Immature natural killer cell (primary cell): ENCODE measurements at places on chromosomes 16 and 17. TPM values are rescaled to one million over a fixed set of nuclear protein-coding genes. Genes with fewer than 3 reads are reported as not detected.

DNA sequence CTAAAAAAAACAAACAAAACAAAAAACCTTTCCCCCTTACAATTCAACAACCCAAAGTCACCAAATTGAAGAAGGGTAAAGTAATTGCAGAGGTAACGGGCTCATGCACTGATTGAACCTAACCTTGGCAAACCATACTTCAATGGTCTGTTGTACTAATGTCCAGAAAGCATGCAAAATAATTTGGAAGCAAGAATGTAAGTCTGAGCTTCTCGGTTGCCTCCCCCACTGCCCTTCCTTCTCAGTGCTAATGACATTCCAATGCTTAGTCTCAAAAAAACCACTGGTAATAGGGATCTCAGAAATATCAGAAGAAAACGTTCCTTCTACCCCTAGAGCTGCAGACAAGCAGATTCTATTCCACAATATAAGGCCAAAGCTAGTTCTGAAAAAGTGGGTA is 15.8 kb downstream of the KRABD2 start:
- DNase-seq: no peak

DNA sequence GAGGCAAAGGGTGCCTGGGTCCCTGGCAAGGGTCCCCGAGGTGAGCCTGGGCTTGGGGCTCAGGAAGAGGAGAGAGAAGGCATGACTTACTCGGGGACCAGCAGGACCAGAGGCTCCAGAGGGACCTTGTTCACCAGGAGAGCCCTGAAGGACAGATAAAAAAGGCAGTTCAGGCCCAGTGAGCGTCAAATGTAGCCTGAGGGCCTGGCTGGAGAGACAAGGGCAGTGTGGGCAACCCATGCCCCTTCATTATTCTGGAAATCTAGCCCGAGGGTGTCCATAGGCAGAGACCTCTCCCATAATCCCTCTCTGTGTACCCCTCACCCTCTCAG is 14.1 kb downstream of the COL1A1 start:
- DNase-seq: no peak

- DNase-seq: no peak
Observed at GRCh38 chr16:48907906-48908634, 298.1 kb upstream of the N4BP1 start.

DNA sequence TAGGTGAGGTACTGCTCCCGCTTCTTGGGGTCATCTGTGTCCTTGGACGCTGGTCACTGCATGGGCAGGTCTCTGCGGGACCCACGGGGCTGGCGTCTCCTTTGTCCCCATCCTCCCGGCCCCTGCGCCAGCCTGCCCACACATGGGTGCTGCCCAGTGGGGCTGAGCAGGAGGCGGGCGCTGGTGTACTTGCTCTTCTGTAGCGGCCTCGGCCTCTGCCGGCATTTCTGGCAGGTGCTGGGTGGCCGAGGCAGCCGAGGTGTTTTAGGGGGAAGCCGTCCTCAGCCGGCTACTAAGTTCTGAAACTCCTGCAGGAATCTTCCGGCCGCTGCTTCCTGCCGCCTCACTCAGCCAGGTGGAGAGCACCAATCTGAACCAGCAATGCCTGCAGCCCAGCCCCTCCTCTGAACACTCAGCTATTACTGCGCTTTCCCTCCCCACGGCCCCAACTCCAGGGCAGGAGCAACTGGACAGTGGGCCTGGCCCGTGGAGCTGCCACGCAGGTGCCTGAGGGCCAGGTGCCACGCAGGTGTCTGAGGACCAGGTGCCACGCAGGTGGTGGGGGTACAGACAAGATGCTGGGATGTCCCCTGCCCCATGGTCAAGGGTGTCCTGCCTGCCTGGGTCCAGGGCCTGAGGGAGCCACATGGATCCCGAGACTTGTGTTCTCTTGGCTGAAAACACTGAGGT is 10.0 kb downstream of the DECR2 start:
- DNase-seq: no peak

GRCh38 chr16:48556243-48556912 is 53.6 kb downstream of the N4BP1 start:
- no peak for DNase-seq

- DNase-seq: no peak
Observed at GRCh38 chr17:79837888-79838521, 1.2 kb downstream of the CBX4 start.

DNA sequence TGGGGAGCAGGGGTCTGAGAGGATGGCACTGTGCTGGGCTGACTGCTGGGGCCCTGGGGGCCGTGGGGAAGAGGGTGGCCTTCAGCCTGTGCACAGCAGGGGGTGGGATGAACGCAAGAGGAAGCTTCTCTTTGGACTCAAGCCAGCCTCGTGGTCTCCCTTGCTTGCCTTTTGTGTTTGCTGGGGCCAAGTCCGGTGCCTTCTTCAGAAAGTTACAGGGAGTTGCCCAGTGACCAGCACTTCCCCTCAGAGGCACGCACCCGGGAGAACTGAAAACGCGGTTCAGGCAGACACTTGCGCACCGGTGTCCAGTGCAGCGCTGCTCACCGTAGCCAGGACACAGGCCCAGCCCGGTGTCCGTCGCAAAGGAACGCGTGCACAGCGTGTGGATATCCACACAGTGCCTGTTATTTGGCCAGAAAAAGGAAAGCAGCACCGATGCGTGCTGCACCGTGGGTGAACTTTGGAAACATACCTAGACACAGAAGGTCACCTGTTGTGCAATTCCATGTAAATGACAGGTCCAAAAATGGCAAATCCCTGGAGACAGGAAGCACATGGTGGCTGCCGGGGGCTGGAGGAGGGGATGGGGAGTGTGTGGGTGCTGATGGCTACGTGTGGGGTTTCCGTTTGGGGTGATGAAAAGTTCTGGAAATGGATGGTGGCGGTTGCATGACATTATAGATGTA is 29.4 kb upstream of the NUDT16L1 start:
- no peak for DNase-seq

GRCh38 chr17:57579245-57579644 is 165.9 kb downstream of the CCDC182 start:
- DNase-seq: no peak

- DNase-seq: no peak
Observed at GRCh38 chr17:8289103-8289397, 580 bp downstream of the RANGRF start.

DNA sequence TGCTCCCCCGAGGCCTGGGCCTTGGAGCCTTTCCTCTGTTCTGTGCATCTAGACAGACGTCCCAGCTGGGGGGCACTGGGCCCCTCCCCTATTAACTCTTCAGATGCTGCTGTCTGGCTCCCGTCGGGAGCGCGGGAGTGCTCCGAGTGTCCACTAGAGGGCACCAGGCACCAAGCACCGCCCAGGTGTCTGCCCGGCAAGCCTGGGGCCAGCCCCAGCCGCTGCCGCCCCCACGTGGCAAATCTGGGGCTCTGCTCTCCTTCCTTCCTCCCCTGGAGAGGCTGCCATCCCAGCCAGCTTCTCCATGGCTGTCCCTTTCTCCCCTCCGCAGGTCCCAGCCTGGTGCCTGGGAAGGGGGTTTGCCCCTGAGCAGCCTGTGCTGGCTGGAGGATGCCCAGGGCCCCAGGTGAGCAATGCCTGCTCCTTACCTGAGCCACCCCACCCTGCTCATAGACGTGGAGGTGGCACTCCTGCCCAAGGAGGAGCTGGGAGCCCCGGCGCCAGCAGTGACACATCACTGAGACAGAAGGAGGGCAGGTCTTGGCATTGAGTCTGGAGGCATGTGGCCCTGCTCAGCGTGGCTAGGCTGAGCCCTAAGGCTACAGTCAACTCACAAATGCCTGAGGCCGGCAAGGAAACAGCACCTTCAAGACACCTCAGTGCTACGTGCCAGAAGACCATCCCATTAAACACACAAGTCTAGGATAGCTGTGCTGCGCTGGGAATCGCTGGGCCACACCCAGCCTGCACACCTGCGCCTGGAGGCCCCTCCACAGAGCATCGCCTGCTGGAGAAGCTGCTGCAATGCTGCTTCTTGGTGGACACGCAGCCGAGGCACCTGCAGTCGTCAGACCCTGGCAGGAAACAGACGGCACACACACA is 19.7 kb downstream of the TMEM235 start:
- peak; percentile 82 for DNase-seq

GRCh38 chr16:85621698-85622428 is 8.7 kb downstream of the GSE1 start:
- DNase-seq: no peak

GRCh38 chr17:41532947-41533570 is 5.0 kb upstream of the KRT19 start:
- no peak for DNase-seq

GRCh38 chr16:84844049-84844350 is 24.2 kb downstream of the CRISPLD2 start:
- DNase-seq: no peak

DNA sequence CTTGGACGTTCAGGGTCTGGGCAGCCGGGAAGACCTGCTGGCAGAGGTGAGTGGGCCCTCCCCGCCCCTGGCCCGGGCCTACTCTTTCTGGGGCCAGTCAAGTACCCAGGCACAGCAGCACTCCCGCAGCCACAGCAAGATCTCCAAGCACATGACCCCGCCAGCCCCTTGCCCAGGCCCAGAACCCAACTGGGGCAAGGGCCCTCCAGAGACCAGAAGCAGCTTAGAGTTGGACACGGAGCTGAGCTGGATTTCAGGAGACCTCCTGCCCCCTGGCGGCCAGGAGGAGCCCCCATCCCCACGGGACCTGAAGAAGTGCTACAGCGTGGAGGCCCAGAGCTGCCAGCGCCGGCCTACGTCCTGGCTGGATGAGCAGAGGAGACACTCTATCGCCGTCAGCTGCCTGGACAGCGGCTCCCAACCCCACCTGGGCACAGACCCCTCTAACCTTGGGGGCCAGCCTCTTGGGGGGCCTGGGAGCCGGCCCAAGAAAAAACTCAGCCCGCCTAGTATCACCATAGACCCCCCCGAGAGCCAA is 8.6 kb upstream of the ABCC3 start:
- DNase-seq: peak; percentile 56

DNA sequence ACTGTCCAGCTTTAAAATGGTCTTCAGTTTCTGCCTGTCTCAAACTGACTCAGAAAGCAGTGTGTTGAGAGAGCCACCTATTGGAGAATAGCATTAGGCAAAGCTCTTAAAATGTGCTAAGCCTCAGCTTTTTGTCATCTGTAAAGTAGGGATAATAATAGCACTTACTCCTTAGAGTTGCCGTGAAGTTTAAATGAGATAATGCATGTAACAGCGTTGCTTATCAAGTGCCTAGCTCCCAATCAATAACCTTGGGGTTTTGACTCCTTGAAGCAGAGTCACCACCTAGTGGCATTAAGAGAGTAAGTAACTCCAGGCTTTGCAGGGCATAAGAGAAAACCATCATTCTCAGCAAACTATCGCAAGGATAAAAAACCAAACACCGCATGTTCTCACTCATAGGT is 163.3 kb downstream of the HS3ST2 start:
- no peak for DNase-seq

- no peak for DNase-seq
Observed at GRCh38 chr17:16377941-16378341, 3.0 kb upstream of the UBB start.

DNA sequence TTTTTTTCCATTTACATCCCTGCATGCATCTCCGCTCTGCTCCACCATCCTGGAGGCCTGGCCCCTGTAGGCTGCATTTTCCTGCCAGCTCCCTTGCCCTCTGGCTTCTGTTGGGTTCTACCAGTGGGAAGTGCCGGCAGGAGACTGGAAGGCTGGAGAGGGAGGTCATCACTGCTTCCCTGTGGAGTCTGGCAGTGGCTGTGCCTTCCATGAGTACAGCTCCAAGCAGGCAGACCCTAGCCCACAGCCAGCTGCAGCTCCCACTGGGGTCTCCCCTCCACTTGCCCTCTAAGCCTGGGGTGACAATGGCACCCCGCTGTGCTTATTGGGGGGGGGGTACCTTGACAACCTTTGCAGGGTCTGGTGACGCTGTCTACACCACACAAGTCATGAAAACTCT is 37.3 kb downstream of the MMP15 start:
- DNase-seq: no peak

- peak; percentile 61 for DNase-seq
Observed at GRCh38 chr16:48608452-48608851, 1.5 kb downstream of the N4BP1 start.

- DNase-seq: no peak
Observed at GRCh38 chr17:63676584-63676983, 23.3 kb downstream of the LIMD2 start.

- no peak for DNase-seq
Observed at GRCh38 chr16:87848676-87849345, 20.5 kb downstream of the SLC7A5 start.

DNA sequence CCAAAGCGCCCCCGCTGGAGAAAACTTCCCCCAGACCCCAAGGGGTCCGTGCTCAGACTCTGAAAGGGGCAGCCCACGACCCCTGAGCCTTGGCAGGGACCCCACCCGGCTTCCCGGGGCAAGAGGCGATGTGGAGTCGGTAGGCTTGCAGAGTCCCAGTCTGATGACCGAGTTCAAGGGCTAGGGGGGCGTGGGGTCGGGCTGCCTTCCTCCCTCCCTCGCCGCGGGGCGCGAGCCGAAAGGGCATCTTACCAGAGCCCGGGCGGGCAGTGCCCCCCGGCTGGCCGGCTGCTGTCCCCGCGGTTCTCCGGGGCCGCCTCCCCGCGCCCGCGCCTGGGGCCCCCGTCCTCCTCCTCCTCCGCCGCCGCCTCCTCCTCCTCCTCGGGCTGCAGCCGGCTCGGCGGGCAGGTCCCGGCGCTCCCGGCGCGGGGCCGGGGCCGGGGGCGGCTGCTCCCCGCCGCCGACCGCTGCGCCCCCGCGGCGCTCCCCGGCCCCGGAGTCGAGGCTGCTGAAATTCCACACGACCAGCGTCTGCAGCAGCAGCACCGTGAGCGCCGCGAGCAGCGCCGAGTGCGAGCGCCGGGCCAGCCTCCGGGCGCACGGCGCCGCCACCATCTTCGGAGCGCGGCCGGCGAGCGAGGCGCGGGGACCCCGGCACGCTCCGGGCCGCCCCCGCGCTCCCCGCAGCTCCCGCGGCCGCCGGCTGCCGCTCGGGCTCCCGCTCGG is 415 bp downstream of the XYLT1 start:
- peak; percentile 27 for DNase-seq

GRCh38 chr16:19472482-19472881 is 49.4 kb downstream of the GDE1 start:
- DNase-seq: no peak

GRCh38 chr16:86337138-86337537 is 173.2 kb upstream of the FOXF1 start:
- DNase-seq: no peak

DNA sequence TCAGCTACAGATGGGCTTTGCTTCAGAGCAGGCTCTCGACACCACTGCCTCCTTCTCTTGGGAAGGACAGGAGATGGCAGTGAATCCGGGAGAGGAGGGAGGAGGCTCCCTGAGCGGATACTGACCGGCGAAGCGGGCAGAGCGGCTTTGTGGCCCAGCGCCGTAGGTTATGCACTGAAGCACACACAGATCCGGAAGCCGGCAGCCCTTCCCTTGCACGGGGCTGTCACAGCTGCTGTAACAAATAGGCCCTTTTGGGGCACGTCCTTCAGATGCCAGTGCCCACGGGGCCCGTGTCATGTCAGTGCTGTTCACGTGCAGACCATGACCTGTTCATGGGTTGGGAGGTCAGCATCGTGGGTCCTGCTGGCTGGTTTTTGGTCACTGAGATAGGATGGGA is 144.7 kb upstream of the CHMP6 start:
- DNase-seq: no peak

The CDH5 gene
- not detected for polyA plus RNA-seq

The CHRNE gene
- polyA plus RNA-seq: 3.9 TPM

The PDK2 gene
- polyA plus RNA-seq: 43.8 TPM

The PYDC1 gene
- not detected for polyA plus RNA-seq

The DNASE1L2 gene
- polyA plus RNA-seq: not detected

The KCNG4 gene
- not detected for polyA plus RNA-seq

The KRT40 gene
- not detected for polyA plus RNA-seq

The CXCL16 gene
- 1.1 TPM for polyA plus RNA-seq

The HCRT gene
- not detected for polyA plus RNA-seq

The CCL18 gene
- polyA plus RNA-seq: not detected

The CTRL gene
- polyA plus RNA-seq: 2.0 TPM

The CALB2 gene
- polyA plus RNA-seq: not detected

The HSPB9 gene
- polyA plus RNA-seq: not detected

The CNGB1 gene
- not detected for polyA plus RNA-seq

The NOS2 gene
- not detected for polyA plus RNA-seq
